IPS DF 6.9 (cell line): ENCODE measurements at places on chromosomes 2 and 18.

DNA sequence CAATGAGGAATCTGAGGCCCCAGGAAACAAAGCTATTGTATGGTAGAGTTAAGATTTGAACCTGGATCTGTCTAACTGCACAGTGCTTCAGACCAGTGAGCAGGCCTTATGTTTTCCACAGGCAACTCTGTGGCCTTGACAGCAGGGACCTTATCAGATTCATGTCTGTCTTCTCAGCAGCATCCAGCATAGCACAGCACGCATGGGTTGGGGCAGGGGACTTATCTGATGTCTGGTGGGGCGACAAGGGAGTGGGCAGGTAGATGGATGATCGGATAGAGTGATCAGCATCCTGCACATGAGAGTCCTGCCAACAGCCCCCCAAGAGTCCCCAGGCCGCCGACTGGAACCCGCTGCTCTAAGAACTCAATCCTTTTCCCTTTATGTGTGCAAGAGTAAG is 28.7 kb upstream of the KCNF1 start:
- peaks cover 2% of the 10 kb centered on the region for H3K4me1 ChIP-seq
- no peak overlapping the region for H3K4me3 ChIP-seq
- DNase-seq = no peak
- H3K36me3 ChIP-seq = no peaks in the 10 kb centered on the region
- H3K27me3 ChIP-seq = no peaks in the 10 kb centered on the region

- DNase-seq = no peak
- no peak overlapping the region for H3K27ac ChIP-seq
- H3K27me3 ChIP-seq = no peaks in the 10 kb centered on the region
- H3K36me3 ChIP-seq = no peaks in the 10 kb centered on the region
Measured at GRCh38 chr2:144578099-144578498, 58.2 kb upstream of the ZEB2 start.

GRCh38 chr2:136407952-136408318 is 290.0 kb upstream of the CXCR4 start:
- H3K4me3 ChIP-seq = no peak overlapping the region
- H3K36me3 ChIP-seq = no peaks in the 10 kb centered on the region
- no peak overlapping the region for H3K27ac ChIP-seq

- no peak for DNase-seq
- H3K36me3 ChIP-seq = no peaks in the 10 kb centered on the region
- H3K4me1 ChIP-seq = no peaks in the 10 kb centered on the region
- no peak overlapping the region for H3K27ac ChIP-seq
Measured at GRCh38 chr2:112698834-112699515, 21.8 kb upstream of the NT5DC4 start.

GRCh38 chr2:8681786-8682692 is at the start of gene ID2:
Gene ID2, plus strand, starts transcription at chr2:8682056. Its CDS starts 110 bp downstream, at chr2:8682166.
- no peak within 1 kb of the TSS for H3K27ac ChIP-seq
- peaks cover 4% of the 10 kb centered on the region; the same call in 1 of the 2 replicates for H3K4me1 ChIP-seq
- no peaks in the 10 kb centered on the region for H3K36me3 ChIP-seq

DNA sequence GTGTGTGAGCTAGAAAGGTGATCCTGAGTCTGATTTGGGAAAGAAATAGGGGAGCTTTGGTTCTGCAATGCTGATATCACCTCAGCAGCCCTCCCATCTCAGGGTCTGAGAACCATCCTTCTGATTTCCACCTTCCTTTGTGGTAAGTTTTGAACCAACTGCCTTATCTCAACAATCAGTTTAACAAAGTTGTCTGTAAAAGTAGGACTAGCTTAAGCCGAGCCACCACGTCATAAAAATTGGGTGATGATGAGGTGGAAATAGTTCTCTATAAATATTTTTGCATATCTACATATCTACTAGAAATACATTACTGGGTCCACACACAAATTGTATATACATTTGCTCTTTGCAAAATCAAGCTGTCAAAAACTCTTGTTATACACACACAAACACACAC is 1.1 kb downstream of the SULT1C4 start:
- H3K36me3 ChIP-seq = no peaks in the 10 kb centered on the region
- no peak overlapping the region for H3K27ac ChIP-seq

DNA sequence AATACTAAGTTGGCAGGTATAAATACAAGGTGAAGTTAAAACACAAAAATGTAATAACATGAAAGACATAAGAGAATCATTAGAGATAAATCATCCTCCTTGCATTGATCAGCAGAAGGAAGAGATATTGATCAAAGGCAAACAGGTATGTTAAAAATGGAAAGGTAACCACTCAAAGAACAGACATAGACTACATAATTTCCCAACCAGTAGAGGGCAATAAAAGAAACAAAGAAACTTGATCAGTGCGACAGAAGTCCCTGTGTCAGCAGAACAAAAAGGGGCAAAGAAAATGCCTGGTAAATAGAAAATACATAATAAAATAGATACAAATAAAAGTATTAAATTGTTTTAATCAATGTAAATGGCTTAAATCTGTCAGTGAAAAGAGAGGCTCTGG is 53.6 kb downstream of the FAM228A start:
- no peak for DNase-seq
- H3K4me3 ChIP-seq = no peak overlapping the region
- H3K27ac ChIP-seq = no peak overlapping the region
- no peaks in the 10 kb centered on the region for H3K36me3 ChIP-seq
- H3K27me3 ChIP-seq = no peaks in the 10 kb centered on the region

- H3K4me3 ChIP-seq = no peak overlapping the region
- no peak overlapping the region for H3K27ac ChIP-seq
- H3K36me3 ChIP-seq = no peaks in the 10 kb centered on the region
- H3K27me3 ChIP-seq = no peaks in the 10 kb centered on the region
- DNase-seq = no peak
- peaks cover 1% of the 10 kb centered on the region; the same call in 1 of the 2 replicates for H3K4me1 ChIP-seq
Measured at GRCh38 chr2:10167316-10167715, 44.8 kb downstream of the RRM2 start.

DNA sequence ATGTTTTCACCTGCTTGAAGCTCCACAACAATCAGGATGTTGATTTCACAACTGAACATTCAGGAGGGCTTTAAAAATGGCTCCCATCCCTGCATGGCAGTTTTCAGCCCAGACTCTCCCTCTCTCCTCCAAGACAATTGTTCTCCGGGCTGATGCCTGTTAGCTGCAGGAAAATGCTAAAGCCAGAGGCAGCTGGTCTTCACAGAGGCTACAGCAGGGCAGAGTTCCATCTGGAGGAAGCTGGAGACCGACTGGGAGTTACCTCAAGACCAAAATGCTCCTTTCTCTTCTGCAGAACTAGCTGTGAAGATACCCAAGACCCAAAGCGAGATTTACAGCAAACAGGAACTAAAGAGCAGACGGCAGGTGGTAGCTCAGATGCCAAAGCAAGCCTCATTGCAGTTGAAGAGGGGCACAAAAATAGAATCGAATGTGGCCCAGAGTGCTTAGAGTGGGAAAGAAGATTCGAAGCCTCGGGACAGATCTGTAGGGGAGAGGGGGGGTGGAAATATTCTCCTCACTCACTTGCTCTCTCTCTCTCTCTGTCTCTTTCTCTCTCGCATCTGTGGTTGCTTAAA is 423.6 kb downstream of the ZNF521 start:
- no peak overlapping the region for H3K27ac ChIP-seq
- no peaks in the 10 kb centered on the region for H3K27me3 ChIP-seq
- H3K4me1 ChIP-seq = peaks cover 6% of the 10 kb centered on the region; the same call in 1 of the 2 replicates

DNA sequence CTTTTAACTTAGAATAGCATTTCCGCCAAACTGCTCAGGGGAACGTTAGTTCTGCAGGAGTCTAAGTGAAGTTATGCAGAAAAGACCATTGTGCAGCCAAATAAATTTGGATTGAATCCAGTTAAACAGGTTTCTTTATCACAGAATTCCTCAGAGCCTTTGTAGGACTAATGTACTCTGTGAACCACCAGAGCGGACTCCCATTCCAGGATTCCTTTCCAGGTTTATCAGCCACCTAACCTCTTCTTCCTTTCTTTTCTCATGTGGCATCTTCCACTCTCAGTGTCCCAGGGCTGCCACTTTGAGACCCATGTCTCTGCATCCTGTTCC is 350.4 kb downstream of the TSN start:
- no peak for DNase-seq
- H3K4me1 ChIP-seq = 0 out of 2 replicates have a peak, but pooled peaks cover 1% of the 10 kb centered on the region
- no peaks in the 10 kb centered on the region for H3K27me3 ChIP-seq

DNA sequence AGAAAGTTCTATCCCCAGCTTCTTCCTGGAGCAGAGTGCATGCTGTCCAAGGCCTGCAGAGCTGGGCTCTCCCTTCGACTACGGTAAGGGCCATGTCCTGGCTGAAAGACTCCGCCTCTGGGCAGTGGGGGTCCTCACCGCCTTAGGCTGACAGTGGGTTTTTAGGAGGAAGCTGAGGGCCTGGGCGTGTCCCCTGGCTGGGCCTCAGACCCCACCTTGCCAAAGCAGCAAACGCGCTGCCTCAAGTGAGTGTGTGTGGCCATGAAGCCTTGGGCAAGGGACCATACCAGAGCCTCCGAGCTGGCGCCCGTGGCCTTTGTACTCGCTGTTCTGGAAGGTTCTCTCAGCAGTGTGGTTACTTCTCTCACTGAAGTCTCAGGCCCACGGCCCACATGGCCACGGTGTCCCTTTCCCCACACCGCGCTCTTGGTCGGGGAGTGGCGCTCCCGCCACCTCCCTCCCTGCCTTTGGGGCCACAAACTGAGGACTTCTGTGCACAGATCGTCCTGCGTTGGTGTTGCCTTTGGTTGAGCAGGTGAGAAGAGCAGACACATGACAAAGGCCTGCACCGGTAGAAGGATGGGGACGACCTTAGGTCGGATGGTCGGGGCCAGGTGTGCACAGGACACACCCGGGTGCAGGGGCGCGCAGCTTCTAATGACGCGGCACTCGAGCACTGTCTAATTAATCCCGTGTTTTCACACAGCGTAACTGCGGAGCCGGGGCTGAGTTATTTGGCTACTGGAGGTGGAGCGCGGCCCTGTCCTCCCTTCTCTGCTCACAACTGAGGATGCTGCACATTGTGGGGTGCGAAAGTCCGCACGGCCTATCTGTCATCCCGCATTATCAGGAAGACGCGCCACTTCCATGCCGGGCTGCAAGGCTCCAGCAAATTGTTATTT is 121.6 kb downstream of the PTGR3 start:
- no peaks in the 10 kb centered on the region for H3K36me3 ChIP-seq
- no peak overlapping the region for H3K4me3 ChIP-seq
- H3K4me1 ChIP-seq = no peaks in the 10 kb centered on the region; the same call in 1 of the 2 replicates
- H3K27me3 ChIP-seq = no peaks in the 10 kb centered on the region

DNA sequence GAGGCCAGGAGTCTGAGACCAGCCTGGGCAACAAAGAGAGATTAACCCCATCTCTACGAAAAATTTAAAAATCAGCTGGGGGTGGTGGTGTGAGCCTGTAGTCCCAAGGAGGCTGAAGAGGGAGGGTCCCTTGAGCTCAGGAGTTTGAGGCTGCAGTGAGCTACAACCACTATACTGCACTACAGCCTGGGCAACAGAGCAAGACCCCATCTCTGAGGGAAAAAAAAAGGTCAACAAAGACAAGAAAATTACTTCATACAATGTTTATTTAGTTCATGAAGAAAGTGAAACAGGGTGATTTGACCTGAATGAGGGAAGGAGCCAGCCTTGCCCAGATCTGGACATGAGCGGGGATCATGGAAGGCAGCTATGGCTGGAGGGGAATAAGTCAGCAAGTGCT is 59.1 kb downstream of the TMEM163 start:
- no peaks in the 10 kb centered on the region for H3K4me1 ChIP-seq
- no peak overlapping the region for H3K4me3 ChIP-seq
- H3K27me3 ChIP-seq = no peaks in the 10 kb centered on the region
- H3K27ac ChIP-seq = no peak overlapping the region
- no peak for DNase-seq

DNA sequence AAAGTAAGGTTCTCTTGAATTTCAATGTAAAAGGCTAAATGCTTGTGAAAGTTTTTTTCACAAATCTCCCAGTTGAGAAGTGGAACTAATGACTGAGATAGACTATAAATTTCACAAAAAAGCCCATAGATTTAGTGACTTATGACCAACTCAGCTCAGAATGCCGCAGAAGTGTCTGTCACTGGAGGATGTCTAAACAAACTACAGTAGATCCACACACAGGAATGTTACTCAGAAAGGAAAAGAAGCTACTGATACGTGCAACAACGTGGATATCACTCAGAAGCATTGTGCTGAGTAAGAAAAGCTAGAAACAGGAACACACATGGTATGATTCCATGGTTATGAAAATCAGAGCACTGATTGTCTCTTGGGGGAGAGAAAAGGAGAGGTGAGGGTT is 151.9 kb downstream of the DOCK10 start:
- no peak overlapping the region for H3K4me3 ChIP-seq
- no peak overlapping the region for H3K27ac ChIP-seq
- DNase-seq = no peak

DNA sequence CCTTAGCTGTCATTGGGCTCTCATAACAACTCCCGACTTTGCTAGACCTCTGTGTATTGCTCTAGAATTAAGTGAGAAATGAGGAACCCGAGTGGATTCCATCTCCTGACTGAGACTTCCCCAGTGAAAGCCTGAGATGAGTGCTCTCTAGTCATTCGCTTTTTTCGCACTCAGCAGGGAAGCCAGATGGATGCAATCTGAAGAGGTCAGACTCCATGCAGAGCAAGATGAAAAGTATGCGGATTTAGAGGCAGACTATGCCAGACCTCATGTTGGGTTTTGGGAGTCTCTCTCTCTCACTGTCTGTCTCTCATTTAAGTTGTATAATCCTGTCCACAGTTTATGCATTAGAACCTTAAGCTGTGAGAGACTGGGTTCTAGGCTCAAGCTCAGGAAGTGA is 88.6 kb downstream of the SLC5A7 start:
- H3K36me3 ChIP-seq = no peaks in the 10 kb centered on the region
- no peak overlapping the region for H3K4me3 ChIP-seq
- H3K27ac ChIP-seq = no peak overlapping the region
- DNase-seq = peak; percentile 9
- no peaks in the 10 kb centered on the region for H3K27me3 ChIP-seq

GRCh38 chr2:196142825-196143224 is 28.6 kb downstream of the STK17B start:
- H3K27ac ChIP-seq = no peak overlapping the region
- H3K4me3 ChIP-seq = no peak overlapping the region
- no peaks in the 10 kb centered on the region; the same call in 1 of the 2 replicates for H3K36me3 ChIP-seq
- no peaks in the 10 kb centered on the region for H3K4me1 ChIP-seq
- no peak for DNase-seq

DNA sequence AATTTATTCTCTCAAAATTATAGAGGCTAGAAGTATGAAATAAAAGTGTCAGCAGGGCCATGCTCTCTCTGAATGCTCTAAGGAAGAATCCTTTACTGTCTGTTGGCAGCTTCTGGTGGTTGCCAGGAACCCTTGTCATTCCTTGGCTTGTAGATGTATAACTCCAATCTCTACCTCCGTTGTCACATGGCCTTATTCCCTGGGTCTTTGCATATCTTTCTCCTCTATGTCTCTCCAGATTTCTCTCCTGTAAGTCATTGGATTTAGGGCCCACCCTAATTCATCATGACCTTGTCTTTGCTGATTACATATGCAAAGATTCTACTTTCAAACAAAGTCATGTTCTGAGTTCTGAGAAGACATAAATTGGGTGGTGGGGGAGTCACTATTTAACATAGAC is 127.0 kb upstream of the CHST9 start:
- H3K27me3 ChIP-seq = no peaks in the 10 kb centered on the region
- H3K27ac ChIP-seq = no peak overlapping the region
- H3K4me1 ChIP-seq = no peaks in the 10 kb centered on the region

GRCh38 chr2:235095569-235095968 is 143.8 kb downstream of the SH3BP4 start:
- no peak overlapping the region for H3K27ac ChIP-seq
- H3K4me3 ChIP-seq = no peak overlapping the region
- no peaks in the 10 kb centered on the region; the same call in 1 of the 2 replicates for H3K36me3 ChIP-seq
- H3K4me1 ChIP-seq = no peaks in the 10 kb centered on the region
- H3K27me3 ChIP-seq = no peaks in the 10 kb centered on the region
- no peak for DNase-seq
